ENCODE measurements at places on chromosomes 13 and 19.

GRCh38 chr19:294946-295686 is 3.9 kb upstream of the PLPP2 start:
- H3K4me1 ChIP-seq, result no peaks in the 10 kb centered on the region

DNA sequence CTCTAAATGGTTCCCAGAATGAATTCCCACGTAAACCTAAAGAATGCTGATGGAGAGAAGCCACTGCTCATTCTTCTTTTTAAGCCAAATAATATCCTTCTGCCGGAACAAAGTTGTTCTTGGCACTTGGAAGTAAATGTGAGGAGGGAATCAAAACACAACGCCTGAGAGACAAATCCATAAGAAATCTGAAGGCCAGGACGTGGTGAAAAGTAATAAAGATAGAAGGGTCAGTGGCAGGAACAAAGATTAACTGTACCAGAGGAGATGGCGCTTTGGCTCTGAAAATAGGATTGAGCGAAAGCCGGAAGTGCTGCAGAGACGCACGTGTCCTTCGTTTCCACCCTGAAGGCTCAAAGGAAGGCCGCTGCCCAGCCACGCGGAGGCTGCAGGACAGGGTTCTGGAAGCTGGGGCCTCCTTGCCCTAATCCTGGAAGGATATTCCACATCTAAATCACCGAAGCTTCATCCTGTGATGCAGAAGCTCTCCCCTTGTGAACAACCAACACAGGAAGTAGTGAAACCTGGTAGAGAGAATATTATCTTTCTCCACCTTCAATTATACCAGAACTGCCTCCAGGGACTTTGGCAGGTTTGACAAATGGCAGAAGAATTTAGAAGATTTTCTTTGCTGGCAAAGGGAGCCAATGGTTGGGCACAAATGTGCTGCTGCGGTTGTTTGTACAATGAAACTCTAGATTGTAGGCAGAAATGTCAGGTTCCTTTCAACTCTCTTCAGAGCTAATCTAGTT is 214.6 kb upstream of the SERP2 start:
- no peaks in the 10 kb centered on the region for H3K27me3 ChIP-seq
- H3K36me3 ChIP-seq, result no peaks in the 10 kb centered on the region
- H3K27ac ChIP-seq, result no peak overlapping the region
- DNase-seq, result no peak
- H3K4me1 ChIP-seq, result no peaks in the 10 kb centered on the region
- H3K4me3 ChIP-seq, result no peak overlapping the region

DNA sequence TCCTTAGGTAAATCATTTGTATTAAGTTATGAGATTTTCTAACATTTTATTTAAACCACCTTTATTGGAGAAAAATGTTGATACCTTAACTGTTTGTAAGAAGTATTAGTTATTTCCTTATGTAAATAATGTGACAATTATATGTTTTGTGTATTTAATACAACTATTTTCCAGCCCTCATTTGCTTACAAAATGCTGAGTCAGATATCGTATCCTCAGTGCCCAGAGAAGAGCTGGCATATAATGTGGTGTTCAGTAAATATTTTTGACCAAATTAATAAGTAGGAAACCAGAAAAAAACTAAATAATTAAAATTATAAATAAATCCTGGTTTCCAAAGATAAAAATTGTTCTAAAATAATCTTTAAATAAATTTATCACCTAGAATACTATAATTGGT is 140.2 kb upstream of the PCDH17 start:
- no peaks in the 10 kb centered on the region for H3K36me3 ChIP-seq
- no peak overlapping the region for H3K4me3 ChIP-seq
- no peak for DNase-seq
- no peak overlapping the region for H3K27ac ChIP-seq
- no peaks in the 10 kb centered on the region for H3K4me1 ChIP-seq

GRCh38 chr13:95099541-95099940 is 201.7 kb downstream of the ABCC4 start:
- DNase-seq, result no peak
- H3K4me3 ChIP-seq, result no peak overlapping the region
- H3K27me3 ChIP-seq, result no peaks in the 10 kb centered on the region
- H3K27ac ChIP-seq, result no peak overlapping the region
- H3K36me3 ChIP-seq, result no peaks in the 10 kb centered on the region
- no peaks in the 10 kb centered on the region for H3K4me1 ChIP-seq

DNA sequence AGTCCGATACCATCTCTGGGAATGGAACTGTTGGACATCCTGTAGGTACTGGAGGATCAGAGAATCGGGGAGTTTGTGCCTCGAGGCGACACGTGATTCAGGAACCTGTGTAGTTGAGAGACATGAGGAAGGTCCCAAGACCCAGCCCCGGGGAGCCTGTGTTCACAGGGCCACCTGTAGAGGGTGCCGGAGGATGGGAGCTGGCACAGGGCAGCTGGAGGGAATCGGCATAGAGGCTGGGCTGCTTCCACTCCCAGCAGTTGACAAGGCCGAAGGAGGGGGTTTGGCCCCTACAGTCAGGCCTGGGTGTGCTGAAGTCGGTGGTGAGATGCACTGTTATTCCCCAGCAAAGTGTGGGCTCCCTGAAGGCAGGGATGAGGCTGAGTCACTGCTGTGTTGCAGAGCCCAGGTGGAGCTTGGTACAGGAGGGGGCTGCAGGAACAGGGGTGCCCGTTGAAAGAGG is 2.5 kb upstream of the ISYNA1 start:
- H3K27ac ChIP-seq, result no peak overlapping the region
- peaks cover 10% of the 10 kb centered on the region for H3K4me1 ChIP-seq
- peaks cover 4% of the 10 kb centered on the region for H3K36me3 ChIP-seq

DNA sequence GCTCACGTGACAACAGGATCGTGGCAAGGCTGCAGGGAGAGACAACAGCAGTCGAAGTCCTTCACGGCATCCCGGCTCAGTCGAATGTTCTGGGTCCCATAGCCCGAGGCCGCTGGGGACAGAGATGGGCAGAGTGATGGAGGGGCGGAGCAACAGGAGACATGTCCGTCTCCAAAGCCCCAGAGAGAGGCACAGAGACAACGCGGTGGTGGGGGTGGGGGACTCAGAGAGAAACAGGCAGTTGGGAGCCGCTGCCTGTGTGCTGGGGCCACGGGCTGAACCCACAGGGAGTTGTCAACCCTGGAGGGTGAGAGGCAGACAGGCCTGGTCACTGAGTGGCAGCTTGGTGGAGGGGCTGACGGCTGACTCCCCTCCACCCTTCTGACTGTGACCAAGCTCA is 20.4 kb downstream of the NOSIP start:
- H3K4me3 ChIP-seq, result no peak overlapping the region
- peaks cover 9% of the 10 kb centered on the region for H3K36me3 ChIP-seq
- H3K4me1 ChIP-seq, result no peaks in the 10 kb centered on the region
- no peak for DNase-seq
- no peak overlapping the region for H3K27ac ChIP-seq
- no peaks in the 10 kb centered on the region for H3K27me3 ChIP-seq

- H3K36me3 ChIP-seq, result no peaks in the 10 kb centered on the region
- H3K4me3 ChIP-seq, result no peak overlapping the region
- H3K27ac ChIP-seq, result no peak overlapping the region
- H3K4me1 ChIP-seq, result no peaks in the 10 kb centered on the region
- DNase-seq, result peak; percentile 31
Observed at GRCh38 chr13:53411463-53411862, 382.9 kb downstream of the OLFM4 start.

GRCh38 chr13:106471957-106472543 is 63.4 kb downstream of the EFNB2 start:
- H3K4me1 ChIP-seq, result peaks cover 8% of the 10 kb centered on the region
- H3K27ac ChIP-seq, result no peak overlapping the region
- DNase-seq, result peak; percentile 95
- no peak overlapping the region for H3K4me3 ChIP-seq

DNA sequence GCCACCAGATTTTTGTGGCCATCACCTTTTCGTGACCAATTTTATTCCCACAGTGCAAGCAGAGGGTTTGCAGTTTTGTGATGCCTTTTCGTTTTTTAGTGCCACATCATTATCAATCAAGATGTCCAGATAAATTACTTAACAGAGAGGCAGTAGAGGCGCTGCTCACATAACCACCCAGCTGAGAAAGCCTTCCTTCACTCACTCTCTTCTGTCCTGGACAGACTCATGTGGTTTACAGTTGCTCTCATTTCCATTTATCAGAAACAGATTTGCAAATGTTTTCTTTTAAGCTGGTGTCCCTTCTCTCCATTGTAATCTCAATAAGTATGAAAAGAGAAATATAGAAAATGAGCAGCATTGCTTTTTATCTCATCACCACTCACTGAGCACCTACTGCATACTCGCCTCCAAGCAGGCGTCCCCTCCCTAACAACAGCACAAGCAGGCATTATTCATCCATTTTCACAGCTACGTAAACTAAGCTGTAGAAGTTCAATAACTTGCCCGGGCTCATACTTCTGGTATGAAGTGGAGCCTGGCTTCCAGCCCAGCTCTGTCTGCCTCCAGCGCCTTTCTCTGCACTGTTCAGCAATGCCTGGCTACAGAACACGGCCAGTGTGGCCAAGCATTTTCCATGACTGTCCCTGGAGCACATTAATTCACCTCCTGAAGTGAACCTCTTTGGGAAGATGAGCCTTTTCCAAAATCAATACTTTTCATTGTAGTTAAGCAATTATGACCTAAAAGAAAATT is 34.6 kb upstream of the KATNAL1 start:
- H3K27ac ChIP-seq, result no peak overlapping the region
- H3K4me3 ChIP-seq, result no peak overlapping the region
- no peaks in the 10 kb centered on the region for H3K27me3 ChIP-seq
- H3K36me3 ChIP-seq, result no peaks in the 10 kb centered on the region
- H3K4me1 ChIP-seq, result peaks cover 2% of the 10 kb centered on the region

DNA sequence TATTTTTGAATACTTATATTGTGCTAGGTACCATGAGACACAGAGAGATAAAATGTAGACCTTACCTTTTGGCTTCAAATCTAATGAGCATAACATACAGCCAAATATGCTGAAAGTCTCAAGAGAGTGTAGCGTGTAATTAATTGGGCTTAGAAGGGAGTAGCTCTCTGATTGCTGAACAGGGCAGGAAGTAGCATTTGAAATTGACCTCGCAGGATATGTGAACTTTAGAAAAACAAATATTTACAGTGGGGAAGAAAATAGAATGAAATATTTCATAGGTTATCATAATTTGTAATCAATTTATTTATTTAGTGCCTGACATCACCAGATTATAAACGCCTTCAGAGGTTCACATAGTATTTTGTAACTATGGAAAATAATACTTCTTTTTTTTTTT is 327.1 kb downstream of the RFC3 start:
- H3K27me3 ChIP-seq, result no peaks in the 10 kb centered on the region
- H3K36me3 ChIP-seq, result no peaks in the 10 kb centered on the region
- DNase-seq, result no peak
- H3K27ac ChIP-seq, result no peak overlapping the region
- no peak overlapping the region for H3K4me3 ChIP-seq

DNA sequence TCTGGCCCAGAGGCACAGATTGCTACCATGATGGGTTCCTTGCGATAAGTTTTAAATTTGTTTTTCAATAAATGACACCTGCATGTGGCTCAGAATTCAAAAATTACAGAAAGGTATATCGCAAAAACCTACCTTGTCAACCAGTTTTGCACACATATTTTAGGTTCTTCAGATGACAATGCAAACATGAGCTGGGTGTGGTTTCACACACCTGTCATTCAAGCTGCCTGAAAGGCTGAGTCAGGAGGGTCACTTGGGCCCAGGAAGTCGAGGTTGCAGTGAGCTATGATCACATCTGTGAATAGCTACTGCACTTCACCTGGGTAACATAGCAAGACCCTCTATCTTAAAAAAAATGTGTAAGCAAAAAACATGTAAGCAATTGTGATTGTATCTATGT is 56.1 kb downstream of the DNM2 start:
- no peak overlapping the region for H3K27ac ChIP-seq
- peak; percentile 41 for DNase-seq
- H3K27me3 ChIP-seq, result no peaks in the 10 kb centered on the region
- peaks cover 6% of the 10 kb centered on the region for H3K36me3 ChIP-seq

DNA sequence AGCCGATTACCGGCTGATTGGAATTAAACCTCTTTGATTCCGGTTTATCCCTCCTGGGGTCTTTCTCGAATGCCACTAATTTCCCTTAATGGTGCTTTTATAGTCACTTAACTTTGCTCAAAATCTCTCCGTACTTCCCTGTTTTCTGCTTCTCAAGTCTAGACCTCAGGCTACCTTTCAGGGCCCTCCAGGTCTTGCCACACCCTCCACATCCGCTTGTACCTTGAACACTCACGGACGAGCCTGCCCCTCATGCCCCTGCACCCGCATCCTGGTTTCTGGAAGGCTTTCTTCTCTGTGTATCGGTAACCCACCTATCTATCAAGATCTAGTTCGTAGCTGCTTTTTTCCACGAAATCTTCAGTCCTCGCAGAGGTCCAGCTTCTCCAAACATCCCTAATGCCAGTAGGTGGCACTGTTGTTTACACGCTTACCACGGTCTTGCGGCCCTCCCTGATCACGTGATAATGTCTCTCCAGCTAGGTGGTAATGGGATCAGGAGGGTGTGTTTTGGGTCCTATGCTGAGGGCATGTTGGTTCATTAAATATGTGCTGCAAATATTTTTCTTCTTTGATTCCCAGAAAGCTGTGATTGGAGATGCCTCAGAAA is 13.8 kb downstream of the ATP12A start:
- H3K4me3 ChIP-seq, result no peak overlapping the region
- H3K27ac ChIP-seq, result no peak overlapping the region

DNA sequence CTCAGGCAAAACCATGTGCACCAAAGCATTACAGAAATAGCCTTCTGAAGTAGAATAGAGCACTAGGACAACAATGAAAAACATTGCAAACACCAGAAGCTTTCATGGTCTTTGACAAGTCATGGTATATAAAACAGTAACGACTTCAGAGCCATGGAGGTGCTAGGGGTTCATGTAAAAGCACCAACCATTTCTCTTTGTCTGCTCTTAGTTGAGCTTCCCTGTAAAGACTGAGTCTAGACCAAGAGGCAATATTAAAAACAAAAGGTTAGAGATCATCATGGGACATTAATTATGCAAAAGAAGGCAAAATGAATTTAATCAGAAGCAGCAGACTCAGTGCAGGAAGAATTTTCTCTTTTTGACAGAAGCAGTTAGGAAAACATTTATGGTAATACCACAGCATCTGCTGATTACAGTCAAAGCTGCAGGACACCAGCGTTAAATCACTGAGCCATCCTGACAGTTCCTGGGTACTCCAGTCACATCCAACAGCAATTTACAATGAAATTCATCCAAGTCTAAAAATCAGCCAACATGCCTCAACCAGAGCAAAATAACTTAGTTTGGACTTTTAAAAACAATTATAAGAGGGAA is 476.8 kb downstream of the DIAPH3 start:
- no peak for DNase-seq
- H3K27me3 ChIP-seq, result no peaks in the 10 kb centered on the region
- H3K4me3 ChIP-seq, result no peak overlapping the region
- H3K4me1 ChIP-seq, result peaks cover 4% of the 10 kb centered on the region
- H3K27ac ChIP-seq, result no peak overlapping the region
- no peaks in the 10 kb centered on the region for H3K36me3 ChIP-seq

DNA sequence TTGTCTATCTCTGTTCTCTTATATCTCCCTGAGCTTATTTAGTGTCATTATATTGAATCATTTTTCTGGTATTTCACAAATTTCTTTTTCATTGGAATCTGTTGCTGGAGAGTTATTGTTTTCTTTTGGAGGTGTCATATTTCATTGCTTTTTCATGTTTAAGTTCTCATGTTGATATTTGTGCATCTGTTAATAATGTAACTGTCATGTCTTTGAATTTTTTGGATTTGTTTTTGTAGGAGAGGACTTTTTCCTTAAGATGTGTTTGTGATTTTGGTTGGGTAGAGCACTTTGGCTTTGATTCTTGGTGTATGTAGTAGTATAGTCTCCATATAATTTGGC is 64.0 kb downstream of the DNAJC3 start:
- H3K27ac ChIP-seq, result no peak overlapping the region
- no peak overlapping the region for H3K4me3 ChIP-seq
- no peaks in the 10 kb centered on the region for H3K4me1 ChIP-seq
- no peaks in the 10 kb centered on the region for H3K27me3 ChIP-seq
- no peaks in the 10 kb centered on the region for H3K36me3 ChIP-seq

GRCh38 chr13:79336966-79337365 is 69.1 kb downstream of the RBM26 start:
- H3K27ac ChIP-seq, result no peak overlapping the region
- DNase-seq, result peak; percentile 6
- H3K36me3 ChIP-seq, result no peaks in the 10 kb centered on the region
- no peaks in the 10 kb centered on the region for H3K27me3 ChIP-seq
